ENCODE measurements at places on chromosomes 7 and 10. TPM values are rescaled to one million over a fixed set of nuclear protein-coding genes. Genes with fewer than 3 reads are reported as not detected.

DNA sequence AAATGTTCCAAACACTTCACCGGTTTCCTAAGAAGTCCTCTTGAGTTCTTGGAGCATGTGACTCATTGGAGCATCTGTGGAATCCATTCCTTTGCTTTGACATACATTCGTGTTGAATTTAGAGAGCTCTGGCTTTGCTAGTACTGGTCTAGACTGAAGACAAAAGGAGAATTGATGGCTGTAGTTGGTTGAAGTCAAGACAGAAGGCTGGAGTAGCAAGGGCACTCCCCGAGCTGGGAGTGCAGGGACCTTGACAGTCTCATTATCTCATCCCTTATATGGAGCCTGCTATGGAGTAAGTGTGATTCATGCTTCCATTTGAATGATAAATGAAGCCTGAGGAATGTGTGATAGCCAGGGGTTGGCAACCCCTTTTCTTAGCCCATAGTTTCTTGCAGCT, 1249.1 kb downstream of the TYW1 start:
- no peaks in the 10 kb centered on the region for H3K4me1 ChIP-seq
- no peak overlapping the region for H3K27ac ChIP-seq
- no peak overlapping the region for H3K4me3 ChIP-seq
- H3K27me3 ChIP-seq = no peaks in the 10 kb centered on the region

Gene AGR3
- total RNA-seq = 118 TPM

DNA sequence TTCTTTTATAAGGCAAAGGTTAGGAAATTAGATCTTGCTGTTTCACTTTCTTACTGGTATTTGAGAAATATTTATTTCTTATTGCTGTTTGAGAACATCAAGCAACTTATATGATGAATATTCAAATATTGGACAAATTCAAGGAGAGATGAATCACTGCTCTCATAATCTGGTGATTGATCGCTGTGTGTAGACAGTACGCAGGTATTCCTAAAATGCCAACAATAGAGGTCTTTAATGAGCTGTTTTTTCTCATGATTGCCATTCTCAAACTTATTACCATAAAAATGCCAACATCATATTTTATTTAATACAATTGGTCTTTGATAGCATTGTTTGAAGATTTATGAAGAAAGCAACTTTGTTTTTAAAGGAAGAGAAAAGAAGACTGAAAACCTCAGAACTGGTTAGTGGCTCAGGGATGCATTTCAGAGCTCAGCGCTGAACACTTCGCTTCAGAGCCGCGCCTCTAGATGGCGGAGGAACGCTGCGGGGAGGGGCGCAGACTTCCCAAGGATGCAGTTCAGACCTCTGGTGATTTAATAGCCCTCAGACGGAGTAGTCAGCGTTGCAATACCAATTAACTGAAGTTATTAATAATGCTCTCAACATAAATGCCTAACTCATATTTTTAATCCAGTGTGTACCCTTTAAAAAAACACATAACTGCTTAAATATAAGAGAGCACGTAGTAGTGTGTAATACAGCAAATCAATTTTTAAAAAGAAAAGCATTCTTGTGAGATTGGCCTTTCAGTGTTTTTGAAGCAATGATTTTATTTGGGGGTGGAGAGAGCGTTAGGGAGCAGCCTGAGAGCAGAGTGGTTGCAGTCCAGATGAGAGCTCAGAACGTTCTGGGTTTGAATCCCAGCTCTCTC, 38.5 kb upstream of the STEAP4 start:
- no peaks in the 10 kb centered on the region for H3K4me1 ChIP-seq
- no peak overlapping the region for H3K4me3 ChIP-seq
- H3K27me3 ChIP-seq = no peaks in the 10 kb centered on the region
- no peaks in the 10 kb centered on the region for H3K36me3 ChIP-seq
- no peak overlapping the region for H3K27ac ChIP-seq

DNA sequence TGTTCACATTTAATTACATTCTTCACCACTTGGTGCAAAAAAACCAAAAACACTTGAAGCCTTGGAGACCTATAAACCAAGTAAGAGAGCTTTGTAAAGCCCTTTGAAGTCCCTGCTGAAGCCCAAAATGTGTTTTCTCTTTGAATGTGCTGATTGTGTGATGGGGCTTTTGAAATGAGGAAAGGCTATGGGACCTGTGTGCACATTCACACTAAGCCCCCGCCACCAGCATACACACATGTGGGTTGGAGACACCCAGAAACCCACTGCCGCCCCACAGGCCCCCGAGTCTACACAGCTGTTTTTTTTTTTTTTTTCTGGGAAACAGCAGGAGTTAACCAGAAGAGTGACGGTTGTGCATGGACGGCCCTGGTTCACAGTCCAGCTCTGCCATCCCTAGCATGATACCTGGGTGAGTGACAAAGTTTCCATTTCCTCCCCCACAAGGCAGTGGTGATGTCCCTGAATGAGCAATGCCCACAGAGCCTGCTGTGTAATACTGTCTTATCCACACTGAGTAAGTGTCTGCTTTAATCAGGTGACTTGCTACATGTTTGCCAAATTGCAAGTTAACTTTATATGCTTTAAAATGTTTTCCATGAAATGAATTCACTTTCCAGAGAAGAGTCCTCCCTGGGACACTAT, 154.6 kb upstream of the GDF10 start:
- no peaks in the 10 kb centered on the region for H3K36me3 ChIP-seq
- H3K4me1 ChIP-seq = no peaks in the 10 kb centered on the region
- H3K4me3 ChIP-seq = no peak overlapping the region
- H3K27me3 ChIP-seq = no peaks in the 10 kb centered on the region
- no peak overlapping the region for H3K27ac ChIP-seq
- DNase-seq = no peak

Gene PPP1R3C
- 1.1 TPM for total RNA-seq

Gene KEL
- total RNA-seq = not detected
